Glomerular endothelial cell (primary cell): ENCODE measurements at places on chromosomes 3 and 15. TPM values are rescaled to one million over a fixed set of nuclear protein-coding genes. Genes with fewer than 3 reads are reported as not detected.

The LRRK1 gene
- total RNA-seq: 11.2 and 14.7 TPM in 2 replicates

The GDPGP1 gene
- total RNA-seq: 12.4 and 16.4 TPM in 2 replicates

The C2CD4A gene
- total RNA-seq: 0.05 and 1.1 TPM in 2 replicates

The IL17RB gene
- not detected in 2 replicates for total RNA-seq
